HS-27A (cell line): ENCODE measurements at places on chromosomes 7 and 10.

GRCh38 chr7:46930366-46930765, 651.5 kb downstream of the TNS3 start:
- peak; percentile 59 for DNase-seq

DNA sequence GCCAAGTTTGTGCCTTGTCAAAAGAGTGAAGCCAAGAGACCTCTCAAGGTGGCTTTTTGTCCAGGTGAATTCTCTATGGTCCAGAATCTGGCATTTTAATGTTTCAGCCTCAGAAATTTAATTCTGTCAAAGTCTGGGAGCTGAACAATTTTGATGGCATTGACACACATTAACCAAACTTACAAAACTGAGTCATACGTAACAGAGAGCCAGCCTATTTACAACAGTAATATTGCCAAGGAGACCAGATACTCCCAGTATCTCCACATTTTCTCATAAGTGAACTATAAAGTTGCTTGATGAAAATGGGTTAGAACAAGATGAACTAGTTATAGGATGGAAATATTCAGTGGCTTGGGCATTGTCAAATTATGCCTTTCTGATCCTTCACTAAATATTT, 43.8 kb downstream of the PDE6C start:
- DNase-seq, result no peak

DNA sequence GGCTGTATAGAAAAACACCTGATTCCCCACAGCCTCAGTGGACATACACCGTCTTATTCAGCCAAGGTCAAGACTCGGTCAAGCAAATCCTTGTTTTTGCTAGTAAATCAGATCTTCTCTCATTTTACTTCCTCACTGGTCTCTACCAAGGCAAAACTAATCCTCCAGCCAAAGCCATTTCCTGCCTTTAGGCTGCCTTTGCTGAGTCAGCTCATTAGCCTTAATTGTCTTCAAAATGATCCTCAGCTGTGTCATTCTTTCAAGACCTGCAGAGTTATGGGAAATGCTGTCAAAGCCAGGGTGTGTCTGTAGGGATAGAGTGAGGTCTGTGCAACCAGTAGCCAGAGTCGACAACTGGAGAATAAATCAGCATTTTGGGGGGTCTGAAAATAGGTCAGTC, 107.2 kb upstream of the FAM180A start:
- DNase-seq, result no peak

- DNase-seq, result no peak
Observed at GRCh38 chr10:36736311-36736710, 389.1 kb upstream of the ANKRD30A start.

GRCh38 chr10:119657725-119658124, 6.5 kb downstream of the BAG3 start:
- DNase-seq, result no peak

DNA sequence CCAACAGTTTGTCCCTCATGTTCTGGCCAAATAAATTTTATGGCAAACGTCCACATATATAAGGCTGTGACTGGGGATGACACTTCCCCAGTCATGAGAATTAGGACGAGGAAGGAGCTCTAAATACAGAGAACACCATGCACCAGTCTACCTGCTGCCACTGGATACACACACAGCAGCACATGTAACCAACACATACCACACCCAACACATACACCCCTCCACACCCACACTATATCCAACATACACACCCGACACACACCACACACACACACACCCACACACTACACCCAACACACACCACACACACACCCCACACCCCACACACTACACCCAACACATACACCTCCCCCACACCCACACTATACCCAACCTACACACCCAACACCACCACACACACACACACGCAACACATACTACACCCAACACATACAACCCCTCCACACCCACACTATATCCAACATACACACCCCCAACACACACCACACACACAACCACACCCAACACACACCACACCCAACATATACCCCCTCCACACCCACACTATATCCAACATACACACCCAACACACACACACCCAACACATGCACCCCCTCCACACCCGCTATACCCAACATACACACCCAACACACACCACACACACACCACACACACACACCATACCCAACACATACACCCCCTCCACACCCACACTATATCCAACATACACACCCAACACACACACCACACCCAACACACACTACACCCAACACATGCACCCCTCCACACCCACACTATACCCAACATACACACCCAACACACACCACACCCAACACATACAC, 74.1 kb downstream of the HIPK2 start:
- no peak for DNase-seq

DNA sequence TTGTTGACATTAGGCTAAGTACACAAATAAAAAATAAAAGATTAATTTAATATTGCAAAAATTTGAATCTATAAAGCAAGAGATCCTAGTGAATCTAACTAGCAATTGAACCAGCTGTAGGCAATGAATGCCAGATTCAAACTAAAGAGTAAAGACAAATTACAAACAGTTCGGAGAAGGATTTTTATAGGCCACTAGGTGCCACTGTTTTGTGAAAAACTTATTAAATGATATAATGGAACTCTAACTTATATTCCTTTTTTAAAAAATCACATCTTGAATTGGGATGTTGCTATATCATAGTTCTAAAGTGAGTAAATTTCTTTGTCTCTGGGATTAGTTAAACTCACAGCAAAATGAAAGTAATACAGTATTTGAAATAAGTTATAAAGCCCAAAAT, 39.1 kb upstream of the GNAI1 start:
- no peak for DNase-seq

GRCh38 chr7:97118306-97118917, 914 bp downstream of the SDHAF3 start:
- no peak for DNase-seq

DNA sequence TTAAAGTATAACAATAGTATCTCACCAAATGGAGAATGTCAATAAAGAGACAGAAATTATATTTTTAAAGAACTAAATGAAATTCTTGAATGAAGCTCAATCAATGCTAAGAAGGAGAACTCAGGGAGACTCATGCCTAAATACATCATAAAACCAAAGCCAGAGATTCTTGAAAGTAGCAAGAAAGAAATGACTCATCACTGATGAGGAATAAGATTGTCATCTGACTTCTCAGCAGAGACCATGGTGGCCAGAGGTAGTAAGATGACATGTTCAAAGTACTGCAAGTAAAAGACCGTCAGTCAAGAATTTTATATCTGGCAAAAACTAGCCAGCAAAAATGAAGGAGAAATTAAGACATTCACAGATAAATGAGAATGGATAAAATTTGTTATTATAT, 399.0 kb downstream of the GRID1 start:
- no peak for DNase-seq

- DNase-seq, result no peak
Observed at GRCh38 chr10:70381471-70382421, 679 bp downstream of the LRRC20 start.

DNA sequence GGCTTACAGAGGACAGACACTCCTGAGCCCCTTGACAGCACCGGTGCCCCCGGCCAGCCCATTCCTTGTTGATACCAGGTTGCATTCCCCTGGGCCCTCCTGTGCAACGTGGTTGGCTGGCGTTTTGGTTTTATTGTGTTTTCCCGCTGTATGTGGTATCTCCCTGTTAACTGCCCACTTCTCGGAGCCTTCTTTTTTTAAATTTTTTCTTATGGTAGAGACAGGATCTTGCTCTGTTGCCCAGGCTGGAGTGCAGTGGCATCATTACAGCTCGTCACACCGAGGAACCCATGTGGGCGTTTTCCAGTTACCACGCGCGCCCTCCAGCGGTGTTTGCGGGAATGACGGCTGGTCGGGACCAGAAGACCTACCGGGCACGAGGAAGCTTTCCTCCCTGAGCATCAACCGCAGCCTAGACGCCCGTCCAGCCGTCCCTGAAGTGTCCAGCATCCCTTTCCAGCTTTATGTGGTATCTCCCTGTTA, 16.9 kb upstream of the ZFAND2A start:
- no peak for DNase-seq

DNA sequence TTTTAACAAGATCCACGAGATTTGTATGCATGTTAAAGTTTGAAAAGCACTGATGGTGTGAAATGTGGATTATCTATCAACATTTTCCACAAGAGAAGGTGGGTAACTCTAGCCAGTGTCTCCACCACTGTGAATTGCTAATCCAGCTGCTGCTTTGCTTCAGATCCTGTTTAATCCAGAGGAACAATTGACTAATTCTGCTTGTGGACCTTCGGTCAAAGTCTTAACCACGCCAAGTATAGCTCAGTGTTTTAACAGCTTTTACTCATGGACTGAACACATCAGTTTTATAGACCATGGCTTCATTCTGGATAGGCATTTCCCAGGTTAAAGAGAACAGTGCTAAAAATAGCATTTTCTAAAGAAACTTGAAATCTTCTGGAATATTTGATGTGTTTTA, 23.5 kb downstream of the ADK start:
- no peak for DNase-seq

DNA sequence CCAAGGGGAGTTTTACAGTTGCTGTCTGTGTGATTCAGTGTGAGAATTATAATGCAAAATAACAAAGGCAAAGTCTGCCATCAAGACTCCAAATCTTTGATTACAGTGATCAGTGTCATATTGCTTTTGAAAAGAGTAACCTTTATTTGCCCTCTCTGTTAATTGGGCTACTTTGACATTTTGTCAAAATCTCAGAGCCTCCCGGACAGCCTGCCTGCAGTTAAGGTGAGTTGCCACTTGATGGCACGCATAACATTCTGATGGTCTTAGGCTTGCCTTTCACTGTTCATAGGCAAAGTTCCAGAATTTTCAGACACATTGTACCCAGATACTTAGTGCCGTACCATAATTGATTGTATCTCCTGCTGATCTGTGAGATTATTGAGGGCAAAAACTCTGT, 253.5 kb downstream of the ABCA13 start:
- no peak for DNase-seq

GRCh38 chr10:6802759-6803426, 222.8 kb upstream of the PRKCQ start:
- DNase-seq, result no peak

- no peak for DNase-seq
Observed at GRCh38 chr7:129671266-129671665, 59.7 kb downstream of the NRF1 start.

- no peak for DNase-seq
Observed at GRCh38 chr7:71518880-71519279, 386.9 kb downstream of the GALNT17 start.

DNA sequence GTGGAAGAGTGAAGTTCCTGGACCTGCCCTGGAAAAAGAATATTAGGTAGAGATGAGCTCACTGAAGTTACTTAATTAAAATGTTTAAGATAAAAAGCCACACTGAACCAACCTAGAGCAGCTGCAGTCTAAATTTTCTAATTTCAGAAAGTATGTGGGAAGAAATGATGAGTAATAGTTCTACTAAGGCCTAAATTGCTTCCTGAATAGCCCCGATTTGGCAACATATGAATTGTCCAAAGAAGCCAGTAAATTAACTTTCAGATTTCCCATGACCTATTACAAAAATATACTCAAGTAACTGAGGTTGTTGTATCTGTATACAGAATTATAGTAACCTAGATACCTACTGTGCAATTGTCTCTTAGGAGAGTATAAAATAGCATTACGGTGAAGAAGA, 312.6 kb downstream of the IPMK start:
- no peak for DNase-seq

- DNase-seq, result no peak
Observed at GRCh38 chr10:6128591-6129251, 39.9 kb downstream of the RBM17 start.

DNA sequence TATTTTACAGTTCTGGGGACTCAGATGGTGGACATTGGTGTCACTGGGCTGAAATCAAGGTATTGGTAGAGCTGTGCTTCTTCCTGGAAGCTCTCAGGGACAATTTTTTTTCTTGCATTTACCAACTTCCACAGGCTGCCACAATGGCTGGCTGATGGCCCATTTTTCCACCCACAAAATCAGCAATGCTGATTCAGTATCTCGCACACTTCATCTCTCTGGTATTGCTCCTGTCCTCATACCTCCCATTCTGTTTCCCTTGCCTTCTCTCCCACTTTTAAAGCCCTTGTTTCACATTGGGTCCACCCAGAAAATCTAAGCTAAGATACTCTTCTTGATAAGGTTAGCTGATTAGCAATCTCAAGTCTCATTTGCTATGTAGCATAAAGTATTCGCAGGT, 530.9 kb upstream of the POM121L12 start:
- no peak for DNase-seq

GRCh38 chr7:36400036-36400435, 10.4 kb downstream of the ANLN start:
- no peak for DNase-seq

DNA sequence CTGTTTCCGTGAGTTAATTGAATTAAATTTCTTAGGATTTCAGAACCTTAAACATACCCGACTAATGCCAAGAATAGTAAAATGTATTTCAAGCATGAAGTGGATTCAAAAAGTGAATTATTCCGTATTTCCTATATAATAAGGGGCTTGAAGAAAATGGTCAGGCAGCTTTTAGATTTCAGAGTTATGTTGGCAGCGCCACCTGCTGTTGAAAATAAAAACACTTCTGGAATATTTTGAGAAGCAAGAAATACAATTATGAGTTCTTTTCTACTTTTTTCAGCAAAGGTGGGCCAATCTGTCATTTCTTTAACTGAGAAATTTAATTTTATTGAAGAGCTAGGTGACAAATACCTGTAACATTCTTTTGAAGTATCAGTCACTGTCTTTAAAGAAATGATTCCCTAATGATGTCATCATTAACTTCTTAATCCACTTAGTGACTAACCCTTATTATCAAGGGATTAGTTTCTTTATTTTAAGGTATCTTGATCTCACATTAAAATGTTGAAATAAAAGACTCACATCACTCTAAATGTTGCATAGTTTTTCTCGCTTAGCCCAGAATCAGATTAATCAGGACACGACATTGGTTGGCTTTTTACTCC, 36.6 kb upstream of the AGR3 start:
- no peak for DNase-seq

- DNase-seq, result no peak
Observed at GRCh38 chr10:33134011-33134751, 176.2 kb upstream of the ITGB1 start.

DNA sequence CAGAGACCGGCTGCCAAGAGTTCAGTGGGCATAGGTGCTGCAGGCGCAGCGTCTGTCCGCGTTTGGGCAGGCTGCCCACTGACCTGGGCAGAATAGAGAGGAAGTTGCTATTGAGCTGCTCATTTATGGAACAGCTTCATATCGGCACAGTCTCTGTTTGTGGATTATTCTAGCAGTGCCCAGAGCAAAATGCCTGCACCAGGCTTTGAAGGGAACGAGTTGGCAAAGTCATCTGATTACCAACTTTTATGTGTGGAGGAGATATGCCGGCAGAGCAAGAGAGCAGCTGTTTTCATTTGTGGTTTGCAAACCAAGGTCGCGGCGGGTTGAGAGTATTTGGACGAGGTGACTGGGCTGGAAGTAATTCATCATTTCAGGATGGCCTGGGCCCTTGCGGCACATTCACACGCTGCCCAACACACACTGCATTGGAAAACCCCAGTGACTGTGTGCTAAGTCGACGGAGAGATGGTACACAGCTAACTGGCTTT, 228.5 kb downstream of the TCERG1L start:
- no peak for DNase-seq

- peak; percentile 29 for DNase-seq
Observed at GRCh38 chr7:131513245-131514061, 43.0 kb downstream of the PODXL start.
